ENCODE measurements at places on chromosomes 5 and 9. TPM values are rescaled to one million over a fixed set of nuclear protein-coding genes. Genes with fewer than 3 reads are reported as not detected.

Gene TERT
- total RNA-seq = not detected

Gene ORM2
- not detected for total RNA-seq

Gene NKD2
- total RNA-seq = 4.4 TPM

Gene ZNF462
- 26.8 TPM for total RNA-seq

Gene GPR150
- total RNA-seq = not detected

Gene ADCY2
- total RNA-seq = 5.7 TPM

Gene TMC1
- under 0.01 TPM for total RNA-seq

Gene CD14
- total RNA-seq = 96.9 TPM

Gene PCDHB6
- total RNA-seq = 0.71 TPM

Gene CPEB4
- total RNA-seq = 30.7 TPM

Gene PCDHGA4
- total RNA-seq = 5.0 TPM

Gene FSTL4
- not detected for total RNA-seq

Gene CCL27
- total RNA-seq = not detected

Gene HTR1A
- not detected for total RNA-seq

- DNase-seq = peak; percentile 89
- H3K27ac ChIP-seq = peak overlapping the region; percentile 25
- H3K36me3 ChIP-seq = no peaks in the 10 kb centered on the region
- H3K4me3 ChIP-seq = no peak overlapping the region
These were observed 222.3 kb downstream of the GLIS3 start for GRCh38 chr9:4077499-4078102.

DNA sequence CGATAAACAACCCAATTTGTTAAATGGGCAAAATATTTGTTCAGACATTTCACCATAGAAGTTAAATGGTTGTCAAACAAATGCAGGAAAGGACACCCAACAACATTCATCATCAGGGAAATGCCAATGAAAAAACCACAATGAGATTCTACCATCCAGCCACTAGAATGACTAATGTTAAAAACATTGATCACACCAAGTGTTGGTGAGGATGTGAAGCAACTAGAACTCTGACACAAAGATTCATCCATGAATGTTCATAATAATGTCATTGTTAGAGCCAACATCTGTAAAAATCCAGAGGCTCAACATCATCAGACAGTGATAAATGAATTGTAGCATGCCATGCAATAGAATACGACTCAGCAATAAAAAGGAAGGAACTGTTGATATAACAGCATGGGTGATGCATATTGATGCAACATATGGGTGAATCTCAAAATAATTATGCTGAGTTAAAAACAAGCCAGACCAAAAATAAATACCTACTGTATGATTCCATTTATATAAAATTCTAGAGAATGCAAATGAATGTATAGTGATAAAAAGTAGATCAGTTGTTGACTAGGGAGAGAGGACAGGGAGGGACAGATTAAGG, 55.9 kb upstream of the UNC5A start:
- no peaks in the 10 kb centered on the region for H3K36me3 ChIP-seq
- no peaks in the 10 kb centered on the region for H3K27me3 ChIP-seq
- no peak for DNase-seq
- no peak overlapping the region for H3K4me3 ChIP-seq

DNA sequence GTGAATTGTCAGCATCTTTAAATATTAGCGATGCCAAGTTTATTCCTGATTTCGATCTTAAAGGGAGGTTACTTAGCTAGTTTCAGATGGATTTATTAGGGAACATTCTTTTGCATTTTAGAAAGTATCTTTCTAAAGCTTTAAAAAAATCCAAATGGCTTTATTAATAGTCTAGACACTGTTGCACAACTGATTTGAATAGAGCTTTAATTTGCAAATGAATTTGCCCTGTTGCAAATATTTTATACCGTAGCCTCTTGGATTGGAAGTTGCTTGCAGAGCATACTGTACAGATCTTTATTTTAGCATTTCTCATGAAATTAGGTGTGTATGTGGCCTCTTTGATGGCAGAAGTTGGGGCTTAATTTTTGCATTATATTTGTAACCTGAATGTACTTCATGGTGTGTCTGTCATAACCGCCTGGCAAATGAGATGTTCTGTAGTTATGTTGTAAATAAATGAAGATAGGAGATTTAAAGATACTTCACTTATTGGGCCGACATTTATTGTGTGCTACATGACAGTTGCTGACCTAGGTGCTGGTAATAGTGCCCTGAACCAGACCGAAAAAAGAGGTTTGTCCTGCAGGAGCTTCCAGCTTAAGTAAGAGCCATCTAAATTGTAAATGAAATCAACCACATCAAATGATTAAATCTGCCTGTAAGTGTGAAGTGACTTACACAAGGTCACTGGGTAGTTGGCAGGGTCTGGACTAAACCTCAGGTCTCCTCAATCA, 1.8 kb downstream of the TCERG1 start:
- H3K27me3 ChIP-seq = no peaks in the 10 kb centered on the region
- H3K4me1 ChIP-seq = peaks cover 30% of the 10 kb centered on the region
- no peaks in the 10 kb centered on the region for H3K36me3 ChIP-seq
- H3K4me3 ChIP-seq = no peak overlapping the region

- H3K27me3 ChIP-seq = no peaks in the 10 kb centered on the region
- peak overlapping the region; percentile 34 for H3K27ac ChIP-seq
- no peak for DNase-seq
- H3K36me3 ChIP-seq = no peaks in the 10 kb centered on the region
- H3K4me1 ChIP-seq = peaks cover 10% of the 10 kb centered on the region
- no peak overlapping the region for H3K4me3 ChIP-seq
These were observed 83.7 kb upstream of the SARDH start for GRCh38 chr9:133821601-133822429.

GRCh38 chr5:110865400-110866094, 126.7 kb downstream of the SLC25A46 start:
- no peak for DNase-seq
- no peak overlapping the region for H3K27ac ChIP-seq
- no peaks in the 10 kb centered on the region for H3K4me1 ChIP-seq
- H3K4me3 ChIP-seq = no peak overlapping the region
- no peaks in the 10 kb centered on the region for H3K36me3 ChIP-seq
- H3K27me3 ChIP-seq = no peaks in the 10 kb centered on the region

- no peaks in the 10 kb centered on the region for H3K36me3 ChIP-seq
- peaks cover 7% of the 10 kb centered on the region for H3K4me1 ChIP-seq
- DNase-seq = no peak
- no peak overlapping the region for H3K27ac ChIP-seq
- H3K4me3 ChIP-seq = no peak overlapping the region
- peaks cover 76% of the 10 kb centered on the region for H3K27me3 ChIP-seq
These were observed 26.3 kb downstream of the OR2V2 start for GRCh38 chr5:181173420-181174342.

DNA sequence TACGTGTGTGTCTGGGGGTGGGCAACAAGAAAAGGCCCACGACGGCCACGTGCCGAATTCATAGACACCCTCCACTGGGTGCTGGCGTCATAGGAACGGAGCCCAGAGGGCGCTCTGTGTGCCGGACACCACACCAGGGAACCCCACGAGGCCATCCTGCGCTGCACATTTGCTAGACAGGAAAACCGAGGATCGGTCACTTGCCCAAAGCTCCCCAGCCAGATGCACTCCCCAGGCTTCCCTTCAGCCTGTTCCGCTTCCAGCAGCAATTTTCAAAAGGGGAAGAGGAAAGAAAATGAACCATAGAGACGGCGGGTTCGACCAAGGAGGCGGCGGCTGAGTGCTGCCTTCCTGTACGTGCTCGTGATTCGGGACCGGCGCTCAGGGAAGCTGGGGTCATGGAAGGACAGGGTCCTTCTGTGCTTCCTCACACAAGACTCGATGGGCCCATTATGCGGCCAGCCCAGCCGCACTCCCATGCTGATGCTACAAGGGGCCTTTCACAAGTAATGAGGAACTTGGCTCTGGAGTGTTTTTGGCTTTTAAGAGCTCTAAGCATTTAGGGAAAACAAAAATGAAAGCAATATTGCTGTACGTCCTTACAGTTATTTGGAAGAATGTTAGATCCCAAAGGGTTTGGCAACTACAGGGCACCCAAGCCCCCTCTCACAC, 124.6 kb upstream of the SARDH start:
- H3K4me1 ChIP-seq = peaks cover 14% of the 10 kb centered on the region
- no peaks in the 10 kb centered on the region for H3K27me3 ChIP-seq
- peak; percentile 84 for DNase-seq
- no peaks in the 10 kb centered on the region for H3K36me3 ChIP-seq
- H3K27ac ChIP-seq = peak overlapping the region; percentile 27
- H3K4me3 ChIP-seq = no peak overlapping the region

DNA sequence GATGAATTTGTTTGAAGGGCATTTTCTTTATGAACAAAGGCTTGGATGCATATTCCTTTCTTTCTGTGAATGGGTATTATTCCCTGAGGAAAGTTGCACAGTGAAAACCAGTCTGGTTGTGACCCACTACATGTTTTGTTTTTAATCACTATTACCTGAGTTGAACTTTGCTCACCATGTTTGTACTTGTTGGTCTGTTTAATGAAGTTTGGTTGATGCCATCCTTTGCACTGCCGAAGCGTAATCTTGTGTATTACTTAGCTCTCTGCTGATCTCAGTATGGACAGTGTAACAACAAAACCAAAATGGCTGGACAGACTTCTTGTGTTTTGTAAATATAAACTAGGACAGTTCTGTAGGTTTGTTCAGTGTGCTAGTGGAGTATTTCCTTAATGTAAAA, 38.1 kb downstream of the UGCG start:
- H3K36me3 ChIP-seq = peaks cover 25% of the 10 kb centered on the region
- DNase-seq = no peak
- H3K4me1 ChIP-seq = peaks cover 14% of the 10 kb centered on the region
- no peak overlapping the region for H3K27ac ChIP-seq

DNA sequence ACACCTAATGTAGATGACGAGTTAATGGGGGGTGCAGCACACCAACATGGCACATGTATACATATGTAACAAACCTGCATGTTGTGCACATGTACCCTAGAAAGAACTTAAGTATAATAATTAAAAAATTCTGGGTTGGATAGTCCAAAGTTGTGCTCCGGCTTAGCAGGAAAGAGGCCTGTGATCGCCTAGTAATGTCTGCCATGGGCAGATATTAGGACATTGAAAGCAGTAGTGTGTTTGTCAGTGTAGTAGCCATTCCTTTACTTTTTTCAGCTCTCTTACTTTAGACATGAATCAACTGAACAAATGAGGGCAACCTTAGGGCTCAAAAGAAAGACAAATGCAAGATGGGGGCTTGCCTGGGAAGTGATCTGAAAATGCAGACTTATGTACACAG, 58.9 kb downstream of the PPARGC1B start:
- no peak overlapping the region for H3K4me3 ChIP-seq
- DNase-seq = no peak
- peaks cover 64% of the 10 kb centered on the region for H3K4me1 ChIP-seq
- no peaks in the 10 kb centered on the region for H3K27me3 ChIP-seq
- H3K36me3 ChIP-seq = no peaks in the 10 kb centered on the region
- H3K27ac ChIP-seq = no peak overlapping the region

- H3K27ac ChIP-seq = no peak overlapping the region
- no peaks in the 10 kb centered on the region for H3K27me3 ChIP-seq
- H3K4me1 ChIP-seq = peaks cover 12% of the 10 kb centered on the region
- no peak for DNase-seq
These were observed 160.6 kb upstream of the SHB start for GRCh38 chr9:38229504-38230155.

GRCh38 chr5:55410845-55411244, 103.1 kb downstream of the MTREX start:
- H3K27ac ChIP-seq = no peak overlapping the region
- no peaks in the 10 kb centered on the region for H3K36me3 ChIP-seq
- H3K27me3 ChIP-seq = no peaks in the 10 kb centered on the region
- DNase-seq = no peak
- no peaks in the 10 kb centered on the region for H3K4me1 ChIP-seq

- H3K4me3 ChIP-seq = no peak overlapping the region
- H3K27me3 ChIP-seq = no peaks in the 10 kb centered on the region
- no peak for DNase-seq
- no peaks in the 10 kb centered on the region for H3K36me3 ChIP-seq
- H3K27ac ChIP-seq = no peak overlapping the region
These were observed 12.5 kb downstream of the C5orf46 start for GRCh38 chr5:147893820-147894219.

DNA sequence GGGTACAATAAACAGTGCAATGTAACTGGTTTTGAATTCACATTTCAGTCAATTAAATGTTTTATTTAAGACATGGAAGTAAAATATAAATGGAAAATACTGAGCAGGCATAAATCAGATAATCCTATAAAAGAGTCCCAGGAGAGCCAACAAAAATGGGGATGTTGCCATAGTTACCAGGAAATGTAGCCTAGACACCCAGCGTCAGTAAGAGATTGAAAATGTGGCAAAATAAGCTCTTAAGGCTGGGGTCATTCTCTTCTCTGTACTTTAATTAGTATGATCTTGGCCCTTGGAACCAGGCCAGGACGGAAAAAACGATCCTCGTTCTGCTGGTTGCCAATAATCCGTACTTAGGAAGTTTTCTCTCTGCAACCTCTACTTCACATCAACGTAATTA, 18.9 kb upstream of the RASEF start:
- H3K4me1 ChIP-seq = no peaks in the 10 kb centered on the region
- no peaks in the 10 kb centered on the region for H3K36me3 ChIP-seq
- no peak overlapping the region for H3K4me3 ChIP-seq

- H3K36me3 ChIP-seq = peaks cover 47% of the 10 kb centered on the region
- H3K27ac ChIP-seq = peak overlapping the region; percentile 36
- no peak overlapping the region for H3K4me3 ChIP-seq
- peaks cover 28% of the 10 kb centered on the region for H3K4me1 ChIP-seq
These were observed 19.9 kb downstream of the GPX3 start for GRCh38 chr5:151040211-151040747.

- DNase-seq = no peak
- H3K4me3 ChIP-seq = no peak overlapping the region
- no peak overlapping the region for H3K27ac ChIP-seq
- no peaks in the 10 kb centered on the region for H3K27me3 ChIP-seq
- no peaks in the 10 kb centered on the region for H3K36me3 ChIP-seq
These were observed 270.2 kb upstream of the RASA1 start for GRCh38 chr5:86997516-86997915.

DNA sequence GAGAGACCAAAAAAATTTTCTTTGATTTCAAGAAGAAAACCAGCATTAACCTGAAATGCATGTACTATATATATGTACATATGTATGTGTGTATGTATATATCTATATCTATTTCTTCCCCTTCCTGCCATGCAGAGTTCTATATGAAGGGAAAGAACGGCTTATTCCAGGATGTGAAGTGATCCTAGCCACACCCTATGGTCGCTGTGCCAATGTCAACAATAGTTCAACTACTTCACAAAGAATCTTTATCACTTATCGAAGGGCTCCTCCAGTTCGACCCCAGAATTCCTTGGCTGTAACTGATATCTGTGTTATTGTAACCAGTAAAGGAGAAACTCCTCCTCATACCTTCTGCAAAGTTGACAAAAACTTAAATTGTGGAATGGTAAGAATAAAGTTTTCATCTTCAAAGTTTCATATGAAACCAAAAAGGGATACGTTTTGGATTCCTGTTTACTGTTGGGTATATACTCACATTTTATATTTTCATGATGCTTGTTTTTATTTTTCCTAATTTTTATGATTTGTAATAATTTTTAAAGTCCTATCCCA, 56.2 kb downstream of the DENND4C start:
- no peak overlapping the region for H3K27ac ChIP-seq
- DNase-seq = no peak
- H3K27me3 ChIP-seq = no peaks in the 10 kb centered on the region

DNA sequence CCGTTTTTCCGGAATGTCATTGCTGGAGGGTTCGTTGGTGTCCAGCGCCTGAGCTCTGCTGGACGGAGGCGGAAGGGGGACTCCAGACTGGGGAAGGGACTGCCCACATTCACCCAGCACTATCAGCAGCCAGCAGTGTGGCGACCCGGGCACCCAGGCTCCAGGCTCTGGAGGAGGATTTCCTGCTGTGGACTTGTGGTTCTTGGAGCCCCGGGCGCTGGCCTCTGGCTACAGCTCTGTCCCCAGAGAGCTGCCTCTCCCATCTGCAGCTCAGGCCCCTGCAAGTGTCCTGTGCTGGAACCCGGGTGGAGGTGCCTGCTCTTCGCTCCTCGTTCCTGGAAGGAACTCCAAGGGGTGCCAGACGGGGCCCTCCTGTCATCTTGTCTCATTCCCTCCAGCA, 152.6 kb downstream of the RGS3 start:
- no peaks in the 10 kb centered on the region for H3K36me3 ChIP-seq
- peaks cover 48% of the 10 kb centered on the region for H3K4me1 ChIP-seq
- H3K27me3 ChIP-seq = no peaks in the 10 kb centered on the region

Measured in sigmoid colon (tissue), 7 donors.